ENCODE measurements at places on chromosomes 16 and 17.

- no peak for DNase-seq
- H3K4me3 ChIP-seq, result no peak overlapping the region
- H3K27me3 ChIP-seq, result no peaks in the 10 kb centered on the region
- no peaks in the 10 kb centered on the region for H3K4me1 ChIP-seq
- H3K36me3 ChIP-seq, result no peaks in the 10 kb centered on the region
These were observed 47.1 kb downstream of the ABCA8 start for GRCh38 chr17:68908045-68908444.

DNA sequence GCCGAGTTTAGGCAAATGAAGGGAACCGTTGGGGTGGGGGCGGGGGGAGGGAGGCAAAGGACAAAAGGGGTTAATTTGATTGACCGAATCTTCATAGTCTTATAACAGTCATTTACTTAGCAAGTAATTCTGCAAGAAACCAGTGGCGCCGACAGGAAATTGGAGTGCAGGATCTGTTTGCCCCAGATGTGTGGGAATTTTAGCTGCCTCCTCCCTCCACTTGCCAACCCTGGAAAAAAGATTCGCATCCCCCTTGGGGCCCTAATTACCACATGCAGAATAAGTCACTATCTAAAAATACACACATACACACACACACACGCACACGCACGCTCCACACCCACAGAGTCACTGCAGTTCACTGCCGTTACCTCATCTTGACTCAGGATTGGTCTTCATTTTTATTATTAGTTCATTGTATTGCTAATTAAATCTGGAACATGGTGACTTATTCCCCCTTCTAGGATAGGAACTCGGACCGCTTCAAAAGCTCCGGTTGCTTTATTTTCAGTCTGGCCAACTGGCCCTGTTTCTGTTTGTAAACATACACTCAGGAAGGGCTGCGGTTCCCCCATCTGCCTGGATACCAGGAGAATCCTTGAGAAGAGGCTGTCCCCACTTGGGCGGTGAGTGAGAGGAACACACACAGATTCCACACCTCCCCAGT is 241.6 kb upstream of the SALL1 start:
- H3K36me3 ChIP-seq, result no peaks in the 10 kb centered on the region
- H3K4me1 ChIP-seq, result no peaks in the 10 kb centered on the region
- DNase-seq, result no peak
- H3K4me3 ChIP-seq, result no peak overlapping the region
- no peak overlapping the region for H3K27ac ChIP-seq

DNA sequence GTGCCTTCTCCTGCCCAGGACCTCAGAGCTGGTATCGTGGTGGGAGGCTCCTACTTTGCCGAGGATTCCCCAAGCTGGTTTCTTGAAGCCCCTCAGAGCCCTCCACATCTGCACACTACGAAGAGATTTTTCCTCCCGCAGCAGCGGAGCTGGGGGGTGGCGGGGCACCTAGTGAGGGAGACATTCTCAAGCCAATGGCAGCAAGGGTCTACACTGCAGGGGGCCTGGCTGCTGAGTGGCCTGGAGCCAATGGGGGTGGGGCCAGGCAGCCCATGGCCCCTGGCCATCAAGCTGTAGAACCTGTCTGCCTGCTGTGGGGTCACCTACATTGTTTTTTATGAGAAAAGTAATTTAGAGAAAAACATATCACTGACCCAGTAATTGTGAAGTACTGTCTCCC is 5.0 kb downstream of the SLC26A11 start:
- no peaks in the 10 kb centered on the region for H3K36me3 ChIP-seq
- no peak overlapping the region for H3K4me3 ChIP-seq
- H3K27me3 ChIP-seq, result no peaks in the 10 kb centered on the region

DNA sequence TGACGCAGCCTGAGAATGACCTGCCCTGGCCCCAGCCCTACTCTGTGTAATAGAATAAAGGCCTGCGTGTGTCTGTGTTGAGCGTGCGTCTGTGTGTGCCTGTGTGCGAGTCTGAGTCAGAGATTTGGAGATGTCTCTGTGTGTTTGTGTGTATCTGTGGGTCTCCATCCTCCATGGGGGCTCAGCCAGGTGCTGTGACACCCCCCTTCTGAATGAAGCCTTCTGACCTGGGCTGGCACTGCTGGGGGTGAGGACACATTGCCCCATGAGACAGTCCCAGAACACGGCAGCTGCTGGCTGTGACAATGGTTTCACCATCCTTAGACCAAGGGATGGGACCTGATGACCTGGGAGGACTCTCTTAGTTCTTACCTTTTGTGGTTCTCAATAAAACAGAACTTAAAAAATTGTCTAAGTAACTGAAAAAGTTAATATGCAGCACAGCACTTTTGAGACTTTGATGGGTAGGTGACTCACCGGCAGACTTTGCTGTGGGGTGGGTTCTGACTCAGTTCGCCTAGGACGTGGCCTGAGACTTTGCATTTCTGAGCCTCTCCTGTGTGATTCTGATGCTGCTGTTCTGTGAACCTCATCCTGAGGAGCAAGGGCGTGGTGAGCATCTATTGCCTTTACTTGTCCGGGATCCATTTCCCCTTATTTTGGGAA is 5.7 kb downstream of the LAT start:
- no peaks in the 10 kb centered on the region for H3K27me3 ChIP-seq
- H3K36me3 ChIP-seq, result peaks cover 30% of the 10 kb centered on the region
- H3K27ac ChIP-seq, result peak overlapping the region; percentile 33
- no peak overlapping the region for H3K4me3 ChIP-seq
- peaks cover 47% of the 10 kb centered on the region for H3K4me1 ChIP-seq
- DNase-seq, result peak; percentile 73

DNA sequence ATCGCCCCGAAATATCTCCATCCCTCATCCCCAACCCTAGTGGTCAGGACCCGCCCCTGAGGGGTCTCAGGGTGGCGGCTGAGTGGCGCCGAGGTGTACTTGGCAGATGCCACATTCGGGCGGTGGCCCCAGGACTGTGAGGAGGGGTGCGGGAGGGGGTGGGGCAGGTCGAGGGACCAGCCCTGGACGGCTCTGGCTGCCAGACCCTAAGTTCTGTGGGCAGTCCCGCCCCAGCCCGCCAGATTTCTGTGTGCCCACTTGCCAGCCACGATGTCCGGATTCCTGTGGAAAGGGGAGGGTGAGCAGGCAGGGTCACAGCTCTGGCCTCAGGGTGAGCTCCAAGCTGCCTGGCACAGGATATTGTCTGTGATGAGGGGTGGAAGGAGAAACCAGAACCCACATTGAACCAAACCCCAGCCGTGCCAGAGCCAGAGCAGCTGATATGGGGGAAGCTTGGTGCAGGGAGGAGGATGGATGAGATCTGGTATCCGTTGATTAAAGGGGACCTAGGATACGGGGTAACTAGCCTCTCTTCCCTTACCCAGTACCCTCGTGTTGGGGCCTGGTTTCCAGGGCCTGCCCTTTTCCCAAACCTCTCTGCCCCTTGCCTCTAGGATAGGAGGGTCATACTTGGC is 1.1 kb upstream of the CHAD start:
- no peak overlapping the region for H3K4me3 ChIP-seq
- no peak for DNase-seq
- no peaks in the 10 kb centered on the region for H3K36me3 ChIP-seq
- H3K27me3 ChIP-seq, result peaks cover 17% of the 10 kb centered on the region
- peaks cover 3% of the 10 kb centered on the region for H3K4me1 ChIP-seq

DNA sequence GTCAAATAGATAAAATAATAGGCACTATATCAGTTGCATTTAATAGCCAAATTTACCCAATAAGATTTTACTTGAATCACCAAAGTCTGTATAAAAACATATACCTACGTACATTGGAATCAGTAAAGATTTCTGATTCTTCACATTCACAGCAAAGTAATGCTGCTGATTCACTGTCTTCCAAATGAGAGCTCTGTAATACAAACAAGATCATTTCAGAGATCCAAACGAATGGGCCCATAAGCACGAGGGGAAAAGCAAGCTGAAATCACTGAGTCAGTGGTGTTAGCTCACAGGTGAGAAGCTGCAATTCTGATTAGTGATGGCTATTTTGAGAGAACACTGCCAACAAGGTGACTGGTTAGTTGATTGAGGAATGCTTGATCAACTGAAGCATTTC is 81.3 kb downstream of the SSH2 start:
- no peaks in the 10 kb centered on the region for H3K36me3 ChIP-seq
- no peaks in the 10 kb centered on the region for H3K27me3 ChIP-seq
- DNase-seq, result no peak
- no peaks in the 10 kb centered on the region for H3K4me1 ChIP-seq
- H3K27ac ChIP-seq, result no peak overlapping the region
- H3K4me3 ChIP-seq, result no peak overlapping the region

- no peak for DNase-seq
- no peak overlapping the region for H3K4me3 ChIP-seq
- peaks cover 15% of the 10 kb centered on the region for H3K4me1 ChIP-seq
- no peaks in the 10 kb centered on the region for H3K27me3 ChIP-seq
- H3K36me3 ChIP-seq, result peaks cover 65% of the 10 kb centered on the region
These were observed 5.0 kb downstream of the TSR1 start for GRCh38 chr17:2331303-2331702.

DNA sequence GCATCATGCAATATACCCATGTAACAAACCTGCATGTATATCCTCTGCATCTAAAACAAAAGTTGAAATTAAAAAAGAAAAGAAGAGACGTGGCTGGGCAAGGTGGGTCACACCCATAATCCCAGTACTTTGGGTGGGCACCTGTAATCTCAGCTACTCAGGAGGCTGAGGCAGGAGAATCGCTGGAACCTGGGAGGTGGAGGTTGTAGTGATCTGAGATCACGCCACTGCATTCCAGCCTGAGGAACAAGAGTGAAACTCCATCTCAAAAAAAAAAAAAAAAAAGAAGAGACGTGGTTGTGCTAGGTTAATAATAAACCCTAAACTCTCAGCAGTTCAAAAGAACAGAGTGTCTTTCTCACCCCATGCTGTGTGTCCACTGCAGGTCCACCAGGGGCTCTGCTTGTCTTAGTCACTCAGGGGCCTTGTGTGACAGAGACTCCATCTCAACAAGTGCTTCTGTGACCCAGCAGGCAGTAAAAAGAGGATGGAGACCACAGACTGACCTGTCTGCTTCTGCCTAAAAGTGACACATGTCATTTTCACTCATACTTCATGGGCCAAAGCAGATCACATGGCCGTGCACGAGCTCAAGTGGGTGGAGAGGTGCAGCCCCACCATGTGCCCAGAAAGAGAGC is 22.3 kb upstream of the N4BP1 start:
- peaks cover 4% of the 10 kb centered on the region for H3K4me1 ChIP-seq
- DNase-seq, result no peak
- no peak overlapping the region for H3K4me3 ChIP-seq
- H3K27ac ChIP-seq, result no peak overlapping the region
- no peaks in the 10 kb centered on the region for H3K27me3 ChIP-seq

GRCh38 chr16:85148931-85149330 is 36.7 kb upstream of the CIBAR2 start:
- no peaks in the 10 kb centered on the region for H3K27me3 ChIP-seq
- no peak for DNase-seq
- H3K36me3 ChIP-seq, result no peaks in the 10 kb centered on the region
- no peak overlapping the region for H3K27ac ChIP-seq
- no peak overlapping the region for H3K4me3 ChIP-seq

DNA sequence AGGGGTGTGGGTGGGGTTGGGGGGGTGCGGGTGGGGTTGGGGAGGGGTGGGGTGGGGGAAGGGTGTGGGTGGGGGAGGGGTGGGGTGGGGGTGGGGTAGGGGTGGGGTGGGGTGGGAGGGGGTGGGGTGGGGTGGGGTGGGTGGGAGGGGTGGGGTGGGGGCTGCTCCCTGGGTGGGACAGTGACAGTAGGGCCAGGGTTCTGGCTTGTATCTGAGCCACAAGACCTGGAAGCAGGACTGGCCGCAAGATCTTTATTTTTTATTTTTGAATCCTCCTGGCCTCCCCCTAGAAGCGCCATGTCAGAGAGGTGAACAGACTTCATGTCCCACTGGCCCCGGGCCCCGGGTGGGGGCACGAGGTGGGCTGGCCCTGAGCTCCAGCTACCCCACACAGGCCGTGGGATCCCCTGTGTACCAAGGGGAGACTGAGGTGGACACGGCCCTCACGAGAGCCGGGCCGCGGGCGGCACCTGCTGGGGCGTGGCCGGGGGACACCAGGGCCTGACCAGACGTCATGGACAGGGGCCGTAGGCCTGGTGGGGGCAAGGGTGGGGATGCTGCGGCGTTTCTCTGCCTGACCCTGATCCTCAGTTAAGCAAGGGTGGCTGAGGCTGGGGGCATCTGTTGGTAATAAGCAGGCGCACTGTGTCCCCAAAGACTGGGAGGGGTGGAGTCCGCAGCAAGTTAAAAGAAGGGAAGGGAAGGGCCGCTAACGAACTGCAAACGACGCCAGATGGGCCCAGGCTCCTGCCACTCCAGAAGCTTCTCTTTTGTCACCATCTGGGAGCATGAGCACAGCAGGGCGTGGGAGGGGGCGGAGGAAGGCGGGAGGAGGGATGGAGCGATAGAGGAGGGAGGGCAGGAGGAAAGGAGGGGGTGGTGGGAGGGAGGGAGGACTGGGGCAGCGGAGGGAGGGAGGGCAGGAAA is 22.3 kb upstream of the PABPN1L start:
- no peaks in the 10 kb centered on the region for H3K36me3 ChIP-seq
- H3K27me3 ChIP-seq, result no peaks in the 10 kb centered on the region
- H3K4me3 ChIP-seq, result no peak overlapping the region

DNA sequence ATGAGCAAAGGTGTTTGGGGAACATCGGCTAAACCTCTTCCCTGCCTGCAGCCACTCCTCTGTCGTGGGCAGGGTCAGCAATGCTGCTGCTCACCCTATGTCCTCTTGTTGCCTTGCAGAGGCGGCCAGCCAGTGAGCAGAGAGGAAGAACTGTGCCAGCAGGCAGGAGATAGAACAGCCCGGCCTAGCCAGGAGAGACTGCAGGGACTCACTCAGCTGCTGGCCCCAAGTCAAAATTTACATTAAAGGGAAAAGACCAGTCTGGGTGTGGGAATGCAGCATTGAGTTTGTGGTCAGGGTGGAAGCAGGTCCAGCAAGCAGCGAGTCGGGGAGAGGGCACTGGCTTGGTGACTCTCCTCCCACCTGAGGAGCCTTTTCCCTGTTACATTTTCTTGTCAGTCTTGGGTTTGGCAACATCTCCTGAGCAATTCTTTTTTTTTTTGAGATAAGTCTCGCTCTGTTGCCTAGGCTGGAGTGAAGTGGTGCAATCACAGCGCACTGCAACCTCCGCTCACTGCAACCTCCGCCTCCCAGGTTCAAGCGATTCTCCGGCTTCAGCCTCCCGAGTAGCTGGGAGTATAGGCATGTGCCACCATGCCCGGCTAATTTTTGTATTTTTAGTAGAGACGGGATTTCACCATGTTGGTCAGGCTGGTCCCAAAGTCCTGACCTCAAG is 22.7 kb downstream of the LIG3 start:
- peaks cover 19% of the 10 kb centered on the region for H3K36me3 ChIP-seq
- H3K27me3 ChIP-seq, result no peaks in the 10 kb centered on the region
- no peak overlapping the region for H3K27ac ChIP-seq
- H3K4me1 ChIP-seq, result peaks cover 6% of the 10 kb centered on the region
- H3K4me3 ChIP-seq, result no peak overlapping the region

GRCh38 chr16:16073001-16073545 is 123.7 kb downstream of the ABCC1 start:
- no peak for DNase-seq
- H3K36me3 ChIP-seq, result peaks cover 47% of the 10 kb centered on the region
- H3K27ac ChIP-seq, result no peak overlapping the region
- H3K4me3 ChIP-seq, result no peak overlapping the region
- H3K27me3 ChIP-seq, result no peaks in the 10 kb centered on the region

Data from CD4-positive, alpha-beta memory T cell (primary cell).